Esophagus squamous epithelium (tissue), 5 donors: ENCODE measurements at places on chromosomes 5 and 9.

- no peak overlapping the region for H3K27ac ChIP-seq
- H3K4me1 ChIP-seq: no peaks in the 10 kb centered on the region
- H3K36me3 ChIP-seq: no peaks in the 10 kb centered on the region
- DNase-seq: no peak
These were observed 493.7 kb upstream of the SGCD start for GRCh38 chr5:155833287-155833686.

DNA sequence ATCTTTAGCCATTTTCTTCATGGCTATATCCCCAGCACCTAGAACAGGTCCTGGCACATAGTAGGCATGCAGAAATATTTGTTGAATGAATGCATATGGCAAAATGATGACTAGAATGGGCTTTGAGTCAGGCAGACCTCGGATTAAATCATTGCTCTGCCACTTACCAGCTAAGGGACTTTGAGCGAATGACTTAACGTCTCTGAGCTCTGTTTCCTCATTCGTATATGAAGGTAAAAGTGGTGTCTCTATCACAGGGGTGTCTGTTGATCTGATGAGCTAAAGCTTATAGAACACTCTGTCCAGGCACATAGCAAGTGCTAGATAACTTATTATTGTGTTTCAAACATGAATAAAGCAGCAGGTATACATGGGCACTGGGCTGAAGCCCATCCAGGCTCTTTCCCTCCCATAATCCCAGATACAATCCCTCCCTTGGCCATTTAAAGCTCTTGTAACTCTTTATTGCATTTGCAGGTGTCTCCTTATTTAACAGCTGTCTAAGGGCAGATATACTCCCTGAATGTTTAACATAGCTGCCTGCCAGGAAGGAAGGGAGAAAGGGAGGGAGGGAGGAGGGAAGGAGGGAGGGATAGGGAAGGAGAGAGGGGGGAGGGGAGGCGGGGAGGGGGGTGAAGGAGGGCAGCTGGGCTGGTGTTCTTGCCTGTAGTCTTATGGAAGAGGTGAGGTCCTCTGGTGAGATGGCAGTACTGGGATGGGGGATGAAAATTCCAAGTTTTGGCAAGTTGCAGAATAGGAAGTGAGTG is 23.2 kb upstream of the STXBP1 start:
- no peak overlapping the region for H3K27ac ChIP-seq
- no peaks in the 10 kb centered on the region for H3K27me3 ChIP-seq
- no peak overlapping the region for H3K4me3 ChIP-seq
- no peak for DNase-seq

DNA sequence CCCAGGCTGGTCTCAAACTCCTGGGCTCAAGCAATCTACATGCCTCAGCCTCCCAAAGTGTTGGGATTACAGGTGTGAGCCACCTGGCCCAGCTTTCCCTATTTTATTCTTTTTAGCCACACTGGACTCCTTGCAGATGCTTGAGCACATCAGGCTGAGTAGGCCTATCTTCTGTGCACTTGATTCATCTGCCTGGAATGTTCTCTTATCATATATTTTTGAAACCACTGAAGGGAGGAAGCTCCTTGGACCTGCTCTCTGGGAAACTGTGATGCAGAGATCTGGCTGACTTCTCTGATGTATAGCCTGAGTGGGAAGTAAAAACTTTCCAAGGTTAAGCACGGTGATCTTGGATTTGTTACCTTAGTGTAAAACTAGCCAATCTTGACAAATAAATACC is 6.5 kb upstream of the MAT2B start:
- no peak for DNase-seq
- no peaks in the 10 kb centered on the region for H3K36me3 ChIP-seq
- peaks cover 16% of the 10 kb centered on the region for H3K4me1 ChIP-seq
- H3K27me3 ChIP-seq: no peaks in the 10 kb centered on the region
- no peak overlapping the region for H3K27ac ChIP-seq
- H3K4me3 ChIP-seq: no peak overlapping the region

DNA sequence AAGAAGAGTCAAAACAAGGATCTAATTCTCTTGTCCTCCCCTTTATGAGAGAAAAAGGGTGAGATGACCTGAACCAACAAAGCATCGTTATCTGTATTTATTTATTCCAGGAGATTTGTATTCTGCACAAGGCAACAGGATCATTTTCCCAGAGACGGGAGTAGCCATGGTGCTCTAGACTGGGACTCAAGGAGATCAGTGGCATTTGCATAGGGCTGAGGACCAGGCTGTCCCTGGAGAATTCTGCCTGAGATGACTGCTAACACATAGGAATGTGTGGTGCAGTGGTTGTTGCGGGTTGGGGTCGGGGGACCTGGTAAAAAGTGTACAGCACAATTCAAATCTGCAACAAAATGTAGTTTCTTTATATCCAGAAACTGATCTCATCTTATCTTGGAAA is 22.3 kb upstream of the ZNF474 start:
- no peaks in the 10 kb centered on the region for H3K36me3 ChIP-seq
- no peak overlapping the region for H3K4me3 ChIP-seq
- H3K4me1 ChIP-seq: peaks cover 2% of the 10 kb centered on the region
- H3K27me3 ChIP-seq: no peaks in the 10 kb centered on the region
- DNase-seq: no peak
- no peak overlapping the region for H3K27ac ChIP-seq

- H3K27me3 ChIP-seq: peaks cover under 1% of the 10 kb centered on the region
- peaks cover 25% of the 10 kb centered on the region for H3K4me1 ChIP-seq
- H3K36me3 ChIP-seq: no peaks in the 10 kb centered on the region
These were observed 26.2 kb downstream of the LHX2 start for GRCh38 chr9:124037790-124038189.
